ENCODE measurements at places on chromosomes 12 and 14.

GRCh38 chr14:93122826-93123225 lies 7.1 kb upstream of the ITPK1 start:
- no peak for DNase-seq

GRCh38 chr12:93889516-93890212 lies 212.5 kb downstream of the CRADD start:
- no peak for DNase-seq

DNA sequence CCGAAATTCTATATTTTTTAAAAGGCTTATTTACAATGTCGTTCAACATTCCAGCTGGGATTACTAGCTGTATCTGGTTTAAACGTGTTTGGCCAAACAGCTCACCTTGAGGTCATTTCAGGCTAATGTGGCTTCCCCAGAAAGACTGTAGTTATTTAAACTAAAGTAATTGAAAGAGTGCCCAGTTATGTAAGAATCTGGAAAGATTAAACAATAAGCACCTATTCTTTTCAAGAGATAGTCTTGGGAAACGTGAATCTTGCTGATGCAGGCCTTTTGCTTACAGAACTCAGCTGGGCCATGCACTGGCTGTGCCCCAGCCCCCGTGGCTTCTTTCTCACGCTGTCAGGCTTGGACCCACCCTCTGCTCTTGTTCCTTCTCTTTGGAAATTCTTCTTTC lies 24.4 kb downstream of the GLRX5 start:
- DNase-seq = no peak

DNA sequence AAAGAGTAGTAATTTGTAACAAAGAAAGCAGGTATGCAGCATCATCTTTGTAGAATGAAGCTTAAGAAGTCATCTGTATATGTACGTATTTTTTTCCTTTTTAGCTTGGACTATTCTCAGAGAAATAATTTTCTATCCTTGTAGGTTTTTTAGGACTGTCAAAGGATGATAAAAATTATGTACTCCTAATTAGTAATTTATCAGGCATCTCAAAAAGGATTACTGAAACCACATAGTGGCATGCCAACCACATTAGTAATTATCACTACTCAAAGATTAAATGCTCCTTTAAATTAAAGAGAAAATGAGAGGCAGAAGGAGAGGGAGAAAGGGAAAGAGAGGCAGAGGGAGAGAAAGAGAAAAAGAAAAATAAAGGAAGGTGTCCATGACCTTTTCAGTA lies 17.3 kb downstream of the TTC8 start:
- no peak for DNase-seq

- no peak for DNase-seq
These were observed 23.5 kb downstream of the SDSL start for GRCh38 chr12:113445544-113446171.

- DNase-seq = no peak
These were observed 13.9 kb upstream of the ANKRD33 start for GRCh38 chr12:51874000-51874399.

GRCh38 chr12:125861299-125862281 lies 796.4 kb downstream of the AACS start:
- DNase-seq = no peak

Data from iPS DF 6.9 (cell line).